GM04504 (cell line): ENCODE measurements at places on chromosomes 3 and 15.

DNA sequence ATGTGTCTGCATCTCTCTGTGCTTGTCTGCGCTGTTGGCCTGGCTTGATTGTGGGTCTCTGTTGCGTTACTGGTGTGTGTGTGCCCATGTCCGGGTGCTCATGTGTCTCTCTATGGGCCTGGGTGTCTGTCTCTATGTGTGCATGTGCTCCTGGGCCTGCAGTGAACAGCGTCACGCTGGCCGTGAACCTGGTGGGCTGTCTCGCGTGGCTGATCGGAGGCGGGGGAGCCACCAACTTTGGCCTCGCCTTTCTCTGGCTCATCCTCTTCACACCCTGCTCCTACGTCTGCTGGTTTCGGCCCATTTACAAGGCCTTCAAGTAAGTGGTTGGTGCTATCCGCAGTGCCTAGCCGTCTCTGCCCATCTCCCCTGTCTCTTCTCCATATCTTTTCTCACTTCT is 7.0 kb upstream of the PPCDC start:
- no peak for DNase-seq

DNA sequence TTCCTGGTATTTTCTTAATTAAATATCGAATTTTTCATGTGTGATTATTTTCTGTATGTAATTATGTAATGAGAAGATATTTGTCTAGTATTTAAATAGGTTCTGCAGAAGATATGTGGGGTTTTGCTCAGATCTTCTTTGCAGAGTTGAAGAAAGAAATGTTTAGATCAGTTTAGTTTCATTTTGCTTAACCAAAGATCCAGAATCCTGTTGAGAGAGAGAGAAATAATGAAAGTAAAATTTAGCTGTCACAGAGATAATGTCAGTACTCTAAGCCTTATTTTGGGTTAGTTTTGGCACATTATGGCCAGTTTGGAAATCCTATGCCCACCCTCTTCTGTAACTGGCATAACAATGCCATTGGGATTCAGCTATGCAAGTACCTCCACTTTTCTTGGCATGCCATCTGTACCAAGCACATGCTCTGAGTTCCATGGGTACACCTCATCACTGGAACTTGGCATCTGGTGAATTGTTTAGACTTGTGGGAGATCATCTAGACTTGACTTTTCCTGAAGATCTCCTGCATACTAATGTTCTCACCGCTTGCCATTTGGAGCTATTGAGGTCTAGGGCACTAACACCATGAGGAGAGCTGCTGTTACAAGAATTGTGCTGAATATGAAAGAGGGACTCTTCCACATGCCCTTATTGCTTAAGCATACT is 30.9 kb downstream of the PLSCR1 start:
- DNase-seq: no peak

DNA sequence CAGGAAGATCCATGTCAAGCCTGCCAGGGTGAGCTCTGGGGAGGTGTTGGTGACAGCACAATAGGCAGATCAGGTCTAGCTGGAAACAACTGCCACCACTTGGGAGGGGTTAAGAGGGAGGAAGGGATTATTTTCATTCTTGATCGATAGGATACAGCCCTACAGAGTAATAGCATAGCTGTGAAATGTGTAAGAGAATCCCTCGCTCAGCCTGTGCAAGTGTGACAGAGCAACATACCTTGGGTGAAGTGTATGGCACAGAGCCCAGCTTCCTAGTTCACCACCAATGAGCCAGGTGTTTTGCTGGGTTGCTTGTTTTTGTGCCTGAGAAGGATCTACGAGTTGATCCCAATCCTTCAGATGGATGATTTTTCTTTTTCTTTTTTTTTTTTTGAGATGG is 9.2 kb upstream of the DCUN1D1 start:
- no peak for DNase-seq

DNA sequence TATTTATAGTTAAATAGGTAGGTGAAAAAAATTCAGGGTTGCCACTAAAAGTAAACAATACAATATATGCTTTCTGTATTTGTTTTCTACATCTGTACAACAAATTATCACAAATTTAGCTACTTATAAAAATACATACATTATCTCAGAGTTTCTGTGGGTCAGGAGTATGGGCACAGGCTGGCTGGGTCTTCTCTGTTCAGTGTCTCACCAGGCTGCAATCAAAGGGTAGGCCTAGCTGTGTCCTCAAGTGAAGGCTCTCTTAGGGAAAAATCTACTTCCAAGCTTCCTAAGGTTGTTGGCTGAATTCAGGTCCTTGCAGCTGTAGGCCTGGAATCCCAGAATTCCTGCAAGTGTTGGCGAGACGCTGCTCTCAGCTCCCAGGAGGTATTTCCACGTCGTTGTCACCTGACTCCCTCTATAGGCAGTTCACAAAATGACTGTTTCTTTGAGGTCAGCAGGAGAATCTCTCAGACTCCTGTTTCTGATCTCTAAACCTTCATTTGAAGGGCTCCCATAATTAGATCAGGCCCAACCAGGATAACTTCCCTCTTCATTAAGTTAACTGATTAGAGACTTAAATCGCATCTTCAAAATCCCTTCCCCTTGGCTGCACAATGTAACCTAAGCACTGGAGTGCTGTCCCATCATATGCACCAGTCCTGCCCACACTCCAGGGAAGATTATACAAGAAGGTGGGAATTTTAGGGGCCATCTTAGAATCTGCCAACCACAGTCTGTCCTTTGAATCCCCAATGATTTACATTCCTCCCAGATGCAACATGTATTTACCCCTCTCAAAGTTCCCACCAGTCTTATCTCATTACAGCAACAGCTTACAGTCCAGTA is 296.6 kb downstream of the SUCLG2 start:
- peak; percentile 5 for DNase-seq

DNA sequence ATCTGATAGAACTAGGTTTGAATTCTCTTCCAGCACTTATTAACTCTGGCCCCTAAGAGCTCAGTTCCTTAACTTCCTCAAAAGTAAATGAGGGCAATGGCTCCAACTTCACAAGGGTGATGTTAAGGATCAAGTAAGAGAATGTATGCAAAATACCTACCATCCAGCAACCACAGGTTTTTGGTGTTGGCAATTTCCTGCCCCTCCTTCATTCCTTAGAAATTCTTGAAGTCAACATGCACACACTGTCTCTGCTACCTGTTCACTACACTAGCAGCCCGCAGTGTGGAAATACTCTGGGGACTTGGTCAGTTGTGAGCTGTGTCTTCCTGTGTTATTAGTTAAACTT is 5.0 kb downstream of the ZBED2 start:
- no peak for DNase-seq

GRCh38 chr15:62257996-62258521 is 93.0 kb upstream of the C2CD4B start:
- no peak for DNase-seq

- no peak for DNase-seq
These were observed 158.8 kb upstream of the GADL1 start for GRCh38 chr3:31053299-31053698.

- DNase-seq: no peak
These were observed 68.9 kb downstream of the PLD1 start for GRCh38 chr3:171741377-171741776.

- no peak for DNase-seq
These were observed 121.0 kb upstream of the CDIN1 start for GRCh38 chr15:36458411-36458810.

DNA sequence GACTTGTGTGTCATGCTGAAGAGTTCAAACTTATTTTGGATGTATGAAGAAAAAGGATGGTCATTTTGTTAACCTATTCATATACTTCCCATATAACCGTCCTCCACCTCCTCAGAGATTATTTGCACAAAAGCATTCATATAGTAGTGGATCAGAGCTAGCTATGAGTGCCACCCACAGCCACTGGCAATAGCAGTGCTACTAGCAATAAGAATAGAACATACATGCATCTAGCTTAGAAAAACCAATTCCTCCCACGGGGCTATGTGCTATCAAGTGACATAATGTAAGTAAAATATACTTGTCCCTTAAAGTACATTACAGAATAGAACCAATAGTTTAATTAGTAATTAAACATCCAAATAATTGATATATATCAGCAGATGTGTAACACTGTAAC is 10.3 kb upstream of the ZBED2 start:
- DNase-seq: no peak

- no peak for DNase-seq
These were observed 1.3 kb downstream of the SPSB4 start for GRCh38 chr3:141052201-141053069.

DNA sequence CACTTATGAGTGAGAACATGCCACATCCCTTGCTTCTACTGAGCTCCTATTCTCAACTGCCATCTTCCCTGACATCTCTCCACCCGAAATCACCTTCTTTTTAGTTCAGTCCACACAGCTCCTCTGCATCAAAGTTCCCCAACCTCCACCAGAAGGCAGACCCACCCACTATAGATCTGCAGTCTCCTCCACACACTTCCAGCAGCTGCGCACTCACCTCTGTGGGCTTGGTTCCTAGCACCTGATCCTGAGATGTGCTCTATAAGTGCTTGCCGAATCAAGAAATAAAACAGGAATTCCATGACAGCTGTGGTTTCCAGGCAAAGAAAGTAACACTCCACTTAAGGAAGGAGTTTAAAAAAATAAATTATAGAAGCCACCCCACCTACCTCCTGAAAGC is 85.4 kb downstream of the TRANK1 start:
- DNase-seq: no peak

GRCh38 chr3:85935171-85935570 is 976.4 kb downstream of the CADM2 start:
- DNase-seq: no peak

DNA sequence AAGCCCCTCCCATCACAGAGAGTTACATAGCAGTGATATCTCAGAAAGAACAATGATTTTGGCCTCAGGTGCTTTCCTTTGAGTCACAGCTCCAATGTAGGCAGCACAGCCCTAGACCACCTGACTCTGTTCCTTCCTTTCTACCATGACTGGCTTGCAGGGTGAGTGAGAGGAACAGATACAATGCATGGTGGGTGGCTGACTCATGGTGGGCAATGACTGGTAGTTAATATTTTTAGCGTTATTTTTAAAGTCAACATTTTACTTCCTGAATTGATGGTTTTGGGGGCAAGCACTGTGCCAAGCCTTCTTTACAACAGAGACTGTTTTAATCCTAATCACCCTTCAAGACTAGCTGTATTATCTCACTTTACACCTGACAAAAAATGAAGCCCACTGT is 32.8 kb upstream of the ST3GAL6 start:
- DNase-seq: no peak

DNA sequence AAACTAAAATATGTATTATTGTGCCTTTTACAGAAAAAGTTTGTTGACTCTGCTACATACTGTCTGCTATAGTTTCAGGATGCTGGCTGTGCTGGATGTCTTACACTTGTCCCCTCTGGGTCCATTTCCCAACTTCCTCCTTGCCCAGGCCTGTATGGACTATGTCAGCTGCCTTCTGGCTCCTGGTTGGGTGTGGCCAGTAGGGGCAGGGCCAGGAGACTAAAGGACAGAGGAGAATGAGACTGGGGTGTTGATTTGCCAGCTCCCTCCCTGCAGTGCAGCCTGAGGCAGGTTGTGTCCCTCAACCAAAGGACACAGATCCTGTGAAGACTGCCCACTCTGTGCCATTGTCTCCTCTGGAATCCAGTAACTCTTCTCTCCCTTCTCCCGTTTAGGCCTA is 90.6 kb upstream of the UBE2E2 start:
- no peak for DNase-seq

DNA sequence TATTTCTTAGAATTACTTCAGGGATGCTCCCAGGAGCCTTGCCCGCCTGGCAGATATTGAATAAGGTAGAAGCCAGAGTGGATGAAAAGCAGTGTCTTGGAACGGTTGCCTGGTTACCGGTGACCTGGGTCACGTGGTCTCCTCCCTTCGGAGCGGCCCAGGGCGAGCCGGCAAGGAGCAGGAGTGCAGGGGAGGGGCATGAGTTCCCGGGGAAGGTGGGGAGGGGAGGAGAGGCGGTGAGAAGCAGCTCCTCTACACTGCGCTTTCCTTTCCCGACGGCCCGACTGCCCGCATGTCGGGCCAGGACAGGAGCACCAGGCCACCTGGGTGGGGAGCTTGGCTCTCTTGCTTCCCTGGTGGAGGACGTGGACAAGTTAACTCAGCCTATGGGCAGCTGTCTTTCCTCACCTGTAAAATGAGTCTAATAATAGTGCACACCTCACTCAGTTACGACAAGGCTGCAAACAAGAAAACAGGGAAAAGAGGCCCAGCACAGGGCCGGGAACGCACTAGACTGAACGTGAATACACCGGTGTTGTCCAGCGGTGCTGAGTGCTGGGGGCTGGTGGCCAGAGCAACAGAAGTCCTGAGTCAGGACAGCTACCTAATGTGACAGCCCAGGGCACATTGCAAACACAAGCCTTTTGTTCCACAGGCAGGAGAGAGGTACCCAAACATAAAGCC is 198.3 kb downstream of the ADAMTS9 start:
- DNase-seq: no peak

DNA sequence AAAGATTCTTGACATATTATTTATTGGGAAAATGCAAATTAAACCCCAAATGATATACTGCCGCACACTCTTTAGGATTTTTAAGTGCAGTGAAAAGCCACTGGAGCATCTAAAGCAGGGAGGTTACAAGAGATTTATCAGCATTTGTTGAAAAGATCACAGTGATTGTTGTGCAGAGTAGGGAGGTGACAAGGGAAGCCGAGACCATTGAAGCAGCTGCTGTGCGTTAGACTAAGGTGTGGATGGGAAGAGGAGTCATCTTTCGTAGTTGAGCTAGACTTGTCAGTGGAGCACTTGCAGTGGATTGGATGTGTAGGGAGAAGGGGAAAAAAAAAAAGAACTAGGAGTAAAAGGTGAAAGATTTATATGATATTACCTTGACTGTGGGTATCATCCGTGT is 854.6 kb downstream of the NTRK3 start:
- DNase-seq: no peak

GRCh38 chr15:97623091-97623661 is 337.3 kb upstream of the ARRDC4 start:
- no peak for DNase-seq

DNA sequence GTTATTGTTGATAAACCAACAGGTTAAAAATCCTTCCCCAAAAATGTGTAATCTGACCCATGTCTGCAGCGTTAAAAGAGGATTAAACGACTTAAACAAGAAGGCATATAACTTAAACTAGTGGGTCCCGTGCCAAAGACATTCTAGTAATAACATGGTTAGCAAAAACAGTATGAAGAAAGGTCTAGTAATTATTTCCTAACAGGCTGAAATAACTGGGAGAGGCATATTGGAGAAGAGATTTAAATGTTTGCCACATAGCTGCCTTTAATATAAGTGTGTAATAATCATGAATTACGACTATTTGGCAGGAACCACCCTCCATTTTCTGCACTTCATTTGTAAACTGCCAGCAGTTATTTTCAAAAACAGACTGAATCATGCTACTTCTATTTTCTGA is 67.7 kb upstream of the CSPG5 start:
- DNase-seq: peak; percentile 74

DNA sequence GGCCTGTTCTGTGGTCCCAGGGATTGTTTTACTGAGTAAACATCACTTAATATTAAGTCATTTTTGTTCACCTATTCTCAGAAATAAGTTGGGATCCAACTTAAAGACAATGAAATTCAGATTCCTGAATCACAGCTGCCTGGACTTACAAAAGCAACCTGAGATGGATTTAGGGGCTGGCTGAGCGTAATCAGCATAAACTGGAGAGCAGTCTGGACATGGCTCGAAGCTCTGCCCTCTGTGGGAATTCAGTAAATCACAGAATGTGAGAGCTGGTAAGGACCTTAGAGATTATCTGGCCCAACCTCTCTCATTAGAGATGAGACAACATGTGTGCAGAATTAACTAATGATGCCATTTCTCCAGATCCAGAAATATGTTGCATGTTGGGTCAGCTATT is 23.7 kb downstream of the CCDC80 start:
- DNase-seq: no peak
